Stimulated activated CD4-positive, alpha-beta T cell treated with anti-CD3 and anti-CD28 coated beads, Interleukin-4, amount 100 ng/mL, for 4 hours (primary cell): ENCODE measurements at places on chromosomes 4 and X.

DNA sequence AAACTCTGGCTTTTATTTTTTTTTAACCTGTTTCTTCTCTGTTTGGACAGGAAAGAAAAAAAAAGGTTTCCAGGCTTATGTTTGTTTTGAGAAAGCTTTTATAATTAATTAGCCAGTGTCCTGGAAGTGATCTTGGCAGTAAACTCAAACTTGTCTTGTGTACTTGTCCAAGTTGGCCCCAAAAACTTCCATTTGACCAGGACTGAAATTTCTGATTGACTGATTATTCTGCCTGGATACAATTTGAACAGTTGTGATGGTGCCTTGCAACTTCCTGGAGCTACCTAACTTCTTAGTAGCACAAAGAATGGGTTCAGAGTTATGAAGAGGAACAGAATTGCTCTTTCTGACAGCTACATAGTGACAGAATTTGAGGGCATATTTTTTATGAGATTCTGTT lies 62.0 kb downstream of the SLC4A4 start:
- no peak for DNase-seq

GRCh38 chrX:72060921-72061490 lies 70.7 kb downstream of the RTL5 start:
- DNase-seq, result no peak

GRCh38 chr4:140427106-140427918 lies at the start of gene CLGN:
CLGN (minus strand) TSS chr4:140427648; CDS start chr4:140413078, 14,570 bp downstream.
- peak; percentile 32 for DNase-seq

- no peak for DNase-seq
Measured at GRCh38 chr4:54384563-54384962, 155.5 kb downstream of the PDGFRA start.

DNA sequence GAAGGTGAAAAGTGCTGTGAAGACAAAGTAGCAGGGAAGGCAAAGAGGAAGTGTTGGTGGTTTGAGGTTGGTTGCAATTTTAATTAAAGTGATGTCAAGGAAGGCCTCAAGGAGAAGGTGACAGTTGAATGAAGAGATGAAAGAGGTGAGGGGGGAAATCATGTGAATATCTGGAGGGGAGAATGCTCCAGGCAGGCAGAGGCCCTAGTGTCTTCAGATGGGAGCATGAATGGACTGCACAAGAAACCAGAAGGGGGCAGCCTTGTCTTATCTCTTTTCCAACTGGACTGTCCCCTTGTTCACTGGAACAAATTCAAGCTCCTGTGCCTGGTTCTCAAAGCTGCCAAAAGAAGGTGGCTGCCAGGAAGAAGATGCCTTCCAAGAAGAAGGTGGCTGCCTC lies 68.4 kb downstream of the MAOB start:
- peak; percentile 0 for DNase-seq

GRCh38 chr4:147942729-147943128 lies 210.8 kb downstream of the ARHGAP10 start:
- DNase-seq, result no peak

DNA sequence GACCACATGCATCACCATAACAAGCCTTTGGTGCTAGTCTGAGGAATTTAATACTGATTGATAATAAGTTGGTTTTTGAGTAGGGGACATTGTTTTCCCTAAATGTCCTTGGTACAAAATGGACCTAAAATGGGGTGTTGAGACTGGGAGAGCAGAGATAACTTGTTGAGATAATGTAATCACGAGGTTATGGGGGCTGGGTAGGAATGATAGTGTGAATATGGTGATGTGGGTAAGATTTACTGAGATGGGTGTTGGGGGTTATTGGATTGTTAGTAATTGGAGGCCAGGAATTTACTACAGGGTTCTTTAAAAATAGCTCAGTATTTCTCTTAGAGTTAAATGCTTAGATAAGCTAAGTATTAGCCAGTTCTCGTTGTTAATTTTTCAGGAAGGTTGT lies 3.9 kb downstream of the BMP2K start:
- no peak for DNase-seq

- DNase-seq, result no peak
Measured at GRCh38 chr4:9877123-9877522, 95.7 kb downstream of the DRD5 start.

DNA sequence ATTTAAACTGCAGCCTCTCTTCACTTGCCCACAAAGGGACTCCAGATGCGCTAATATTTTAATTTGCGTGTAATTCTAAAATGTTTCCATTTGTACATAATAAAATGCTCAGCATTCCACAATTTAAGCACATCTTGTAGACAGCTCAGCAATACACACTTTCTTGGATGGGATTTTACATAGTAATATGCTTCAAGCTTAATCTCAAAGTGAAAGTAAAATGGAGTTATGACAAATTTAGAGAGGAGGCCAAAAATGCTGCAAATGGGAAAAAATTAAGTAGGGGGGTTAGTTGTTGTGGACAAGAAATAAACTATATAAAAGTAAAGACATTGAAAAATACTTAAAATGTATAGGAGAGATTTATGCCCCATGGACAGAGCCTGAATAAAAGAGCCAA lies 149.1 kb downstream of the FBXO8 start:
- DNase-seq, result no peak

DNA sequence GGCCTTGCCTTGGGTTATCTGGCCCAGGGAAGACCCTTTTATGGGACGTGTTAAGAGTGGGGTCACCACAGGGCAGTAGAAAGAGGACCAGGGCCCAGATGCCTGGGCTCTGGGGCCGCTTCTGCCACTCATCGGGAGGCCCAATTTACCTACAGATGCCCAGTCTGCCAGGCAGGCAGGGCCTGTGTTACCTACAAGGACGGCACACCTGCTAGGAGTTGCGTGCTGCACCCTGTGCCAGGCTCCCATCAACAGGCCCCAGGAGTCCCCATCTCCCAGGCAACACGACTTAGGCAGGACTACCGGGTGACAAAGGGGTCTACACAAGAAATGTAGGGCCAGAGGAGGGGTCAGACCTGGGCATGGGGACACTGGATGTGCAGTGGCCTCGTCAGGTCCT lies 34.6 kb downstream of the WDR1 start:
- no peak for DNase-seq

GRCh38 chr4:77701121-77701520 lies 95.5 kb downstream of the CXCL13 start:
- DNase-seq, result no peak

DNA sequence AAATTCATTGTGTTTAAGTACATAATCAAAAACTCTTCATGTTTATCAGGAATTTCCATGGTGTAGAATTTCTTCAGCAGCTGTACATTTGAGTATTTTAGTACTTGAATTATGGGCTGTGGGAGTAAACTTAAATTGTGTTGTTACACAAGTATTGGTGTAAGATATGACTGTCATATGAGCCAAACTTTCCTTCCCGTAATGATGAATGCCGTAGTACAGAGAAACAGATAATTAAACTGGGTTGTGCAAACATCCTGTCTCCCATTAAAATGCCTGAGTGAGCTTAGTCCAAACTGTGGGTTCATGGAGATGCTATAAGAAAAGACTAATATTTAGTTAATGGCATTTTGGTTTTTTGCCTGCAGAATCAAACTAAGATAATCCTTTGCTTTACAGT lies 159.2 kb downstream of the SLC4A4 start:
- DNase-seq, result no peak

GRCh38 chrX:124720532-124720931 lies 374.2 kb downstream of the SH2D1A start:
- no peak for DNase-seq

GRCh38 chr4:184693056-184693455 lies 40.8 kb downstream of the CENPU start:
- no peak for DNase-seq

DNA sequence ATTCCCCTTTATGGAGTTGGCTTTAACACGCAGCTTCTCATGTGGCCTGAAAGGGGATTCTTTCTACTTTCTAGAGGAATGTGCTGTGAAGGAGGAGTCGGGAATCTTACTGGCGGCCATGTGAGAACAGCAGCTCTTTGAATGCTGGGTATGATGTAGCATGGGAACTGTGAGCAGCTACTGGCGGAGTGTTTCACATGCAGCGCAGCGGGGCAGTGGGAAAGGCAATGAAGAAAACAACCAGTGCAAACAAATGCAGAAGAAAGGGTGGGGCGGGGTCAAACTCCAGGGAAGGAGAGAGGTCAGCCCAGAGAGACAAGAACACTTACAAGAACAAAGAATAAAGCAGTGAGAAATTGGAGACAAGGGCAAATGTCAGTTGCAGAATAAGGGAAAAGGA lies 363.8 kb upstream of the FTHL17 start:
- DNase-seq, result no peak

DNA sequence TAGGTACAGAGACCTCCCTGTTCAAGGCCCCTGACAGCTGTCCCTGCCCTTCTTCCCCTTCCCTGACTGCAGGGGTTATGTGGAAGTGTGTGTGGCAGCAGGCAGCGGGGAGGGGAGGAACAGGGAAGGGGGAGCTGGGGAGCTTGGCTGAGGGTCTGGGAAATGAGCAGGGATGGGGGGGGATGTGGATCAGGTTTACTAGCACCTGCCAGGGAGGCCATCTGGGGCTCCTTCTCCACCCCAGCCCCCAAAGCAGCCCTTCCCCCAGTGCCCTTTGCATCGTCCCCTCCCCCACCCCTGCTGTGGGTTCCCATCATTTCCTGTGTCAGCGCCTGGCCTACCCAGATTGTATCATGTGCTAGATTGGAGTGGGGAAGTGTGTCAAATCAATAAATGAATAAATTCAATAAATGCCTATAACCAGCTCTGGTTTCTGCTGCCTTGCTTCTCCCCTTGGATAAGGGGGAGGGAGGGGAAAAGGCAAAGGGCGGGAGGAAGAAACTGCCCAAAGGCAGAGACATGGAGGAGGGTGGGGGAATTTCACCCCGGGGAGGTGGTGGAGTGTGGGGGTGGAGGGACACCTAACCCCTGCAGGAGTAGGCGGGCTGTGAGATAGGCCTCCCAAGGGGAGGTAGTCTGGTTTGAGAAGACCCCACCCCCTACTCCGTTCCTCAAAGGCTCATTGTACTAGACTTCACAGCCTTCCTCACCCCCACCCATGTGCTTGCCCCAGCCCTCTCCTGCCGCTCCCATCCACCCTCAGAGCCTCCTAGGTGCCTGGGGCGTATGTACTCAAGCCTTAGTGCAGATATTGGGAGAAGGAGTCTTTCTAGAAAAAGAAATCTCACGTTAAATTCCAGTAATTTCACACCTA lies 3.2 kb downstream of the CXorf65 start:
- no peak for DNase-seq
